Cardiac muscle cell (in vitro differentiated cells and primary cell): ENCODE measurements at places on chromosomes 3 and 15.

GRCh38 chr3:50260942-50261441 lies 8.0 kb upstream of the SEMA3B start:
- DNase-seq = no peak

DNA sequence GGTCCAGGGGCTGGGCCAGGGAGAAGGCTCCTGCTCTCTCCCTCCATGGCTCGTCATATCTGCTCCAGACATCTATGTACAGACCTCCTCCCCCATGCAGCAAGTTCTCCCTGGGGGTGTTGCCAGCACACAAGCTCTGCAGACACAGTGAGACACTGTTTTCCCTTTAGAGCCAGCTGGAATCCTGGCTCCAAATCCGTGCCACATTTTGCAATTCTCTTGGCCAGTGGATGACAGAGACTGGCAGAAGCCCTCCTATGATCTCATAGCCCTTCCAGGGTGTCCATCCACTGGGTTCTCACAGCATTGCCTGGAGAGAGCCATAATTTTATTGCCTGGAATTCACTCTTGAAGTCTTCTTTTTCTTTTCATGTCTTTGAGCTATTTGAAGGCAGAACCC lies 203.9 kb downstream of the TLE3 start:
- no peak for DNase-seq

GRCh38 chr3:13208706-13209633 lies 135.7 kb upstream of the IQSEC1 start:
- DNase-seq = no peak

DNA sequence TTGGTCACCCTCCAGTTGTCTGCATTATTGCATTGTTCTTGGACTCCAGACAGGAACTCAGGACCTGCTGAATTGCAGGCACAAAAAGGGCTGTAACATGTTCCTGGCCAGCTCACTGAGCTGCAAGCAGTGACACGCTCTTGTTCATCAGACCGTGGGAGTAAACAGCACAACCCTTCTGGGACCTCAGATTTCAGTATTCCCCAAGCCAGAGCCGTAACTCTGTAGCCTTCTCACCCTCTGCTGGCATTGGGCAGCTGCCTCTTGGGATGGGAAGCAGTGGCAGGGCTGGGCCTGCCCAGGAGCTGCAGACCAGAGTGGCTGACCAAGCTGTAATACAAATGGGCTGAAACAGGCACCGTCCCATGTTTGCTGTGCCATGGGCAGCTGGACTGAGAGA lies 607.1 kb upstream of the BCHE start:
- DNase-seq = no peak

DNA sequence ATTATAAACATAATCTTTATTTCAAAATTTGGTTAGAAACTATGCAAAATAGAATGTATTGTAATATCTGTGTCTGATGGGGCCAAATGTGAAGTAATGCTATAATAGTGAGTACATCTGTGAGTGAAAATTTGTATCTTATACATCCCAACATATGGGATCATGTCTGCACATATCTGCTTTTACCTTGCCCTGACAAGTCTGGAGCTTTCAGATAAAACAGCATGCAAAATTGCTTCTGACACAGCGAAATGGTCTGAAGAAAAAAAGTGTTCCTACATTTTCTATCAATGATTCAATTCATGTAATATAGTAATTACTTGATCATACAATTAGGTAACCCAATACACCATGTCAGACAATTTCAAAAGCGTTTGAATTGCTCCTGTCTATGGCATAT lies 58.1 kb upstream of the P3H2 start:
- DNase-seq = no peak

DNA sequence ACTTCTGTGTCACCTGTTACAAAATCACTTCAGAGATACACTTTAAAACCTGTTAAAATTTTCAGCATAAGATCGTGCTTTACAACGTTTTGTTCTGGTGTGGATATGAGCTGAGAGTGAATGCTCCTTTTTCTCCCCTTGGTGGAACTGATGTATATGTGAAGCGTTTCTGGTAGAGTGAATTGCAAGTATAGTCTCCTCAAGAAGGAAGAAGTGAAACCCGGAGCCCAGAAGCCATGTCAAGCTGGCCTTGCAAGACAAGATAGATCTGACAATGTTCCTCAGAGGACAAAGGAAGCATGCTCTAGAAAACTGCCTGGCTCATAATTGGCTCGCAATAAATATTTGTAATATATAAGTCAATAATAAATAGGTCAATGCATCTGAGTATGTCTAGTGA lies 23.6 kb downstream of the SERPINI2 start:
- no peak for DNase-seq

DNA sequence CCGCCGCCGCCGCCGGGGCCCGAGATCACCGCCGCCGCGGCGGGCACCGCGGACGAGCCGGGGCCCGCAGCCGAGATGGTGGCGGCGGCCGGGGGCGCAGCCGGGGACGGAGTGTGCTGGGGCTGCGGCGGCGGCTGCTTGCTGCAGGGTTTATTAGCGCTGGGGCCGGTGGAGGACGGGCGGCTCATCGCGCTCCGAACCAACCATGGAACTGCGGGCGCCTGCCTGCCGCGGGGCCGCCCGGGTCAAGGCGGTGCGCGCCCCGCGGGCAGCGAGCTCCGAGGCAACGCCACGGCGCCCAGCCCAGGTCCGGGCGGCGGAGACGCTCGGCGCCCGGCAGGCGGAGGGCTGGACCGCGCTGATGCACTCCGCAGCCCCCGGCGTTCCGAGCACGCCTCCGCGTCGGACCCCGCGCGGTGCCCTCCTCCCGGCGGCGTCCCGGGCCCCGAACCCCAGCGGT lies 277 bp downstream of the SIAH2 start:
- no peak for DNase-seq

DNA sequence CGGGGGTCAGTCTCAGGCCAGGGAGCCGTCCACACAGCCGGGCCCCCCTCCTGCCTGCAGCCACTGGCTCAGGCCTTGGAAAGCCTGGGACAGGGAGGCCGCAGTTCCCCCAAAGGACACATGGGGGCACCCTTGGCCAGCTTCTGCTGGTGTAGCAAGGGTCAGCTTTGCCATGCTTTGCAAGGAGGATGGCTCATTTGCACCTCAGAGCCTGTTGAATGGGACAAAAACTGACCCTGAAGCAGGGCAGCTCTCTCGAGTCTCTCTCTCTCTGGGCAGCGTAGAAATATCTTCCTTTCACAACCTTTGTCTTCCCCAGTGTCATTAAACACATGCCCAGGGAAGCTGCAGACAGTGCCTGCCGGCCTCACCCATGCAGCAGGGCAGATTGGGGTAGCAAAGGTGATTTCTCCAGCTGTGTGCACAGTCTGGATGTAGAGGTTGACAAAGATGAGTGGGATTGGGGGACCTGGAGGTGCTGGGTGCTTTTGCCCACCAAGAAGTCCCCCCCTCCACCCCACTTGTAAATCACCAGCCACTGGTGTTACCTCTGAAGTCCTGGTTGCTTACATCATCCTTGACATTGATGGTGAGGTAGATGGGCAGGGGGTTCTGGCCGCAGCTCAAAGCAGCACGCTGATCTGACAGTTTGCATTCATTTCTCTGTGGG lies 17.4 kb upstream of the EHD4 start:
- DNase-seq = peak; percentile 83

- DNase-seq = no peak
These were observed 19.1 kb upstream of the GLCE start for GRCh38 chr15:69141286-69141701.

GRCh38 chr15:34933432-34933975 lies 36.0 kb downstream of the AQR start:
- no peak for DNase-seq

GRCh38 chr3:17742880-17743657 lies 638 bp upstream of the TBC1D5 start:
- DNase-seq = no peak

- peak; percentile 32 for DNase-seq
These were observed 81.0 kb downstream of the CLDN11 start for GRCh38 chr3:170499562-170500156.

- no peak for DNase-seq
These were observed 146.3 kb upstream of the VEPH1 start for GRCh38 chr3:157649511-157649910.

GRCh38 chr3:195748661-195749060 lies 27.9 kb downstream of the MUC20 start:
- no peak for DNase-seq

DNA sequence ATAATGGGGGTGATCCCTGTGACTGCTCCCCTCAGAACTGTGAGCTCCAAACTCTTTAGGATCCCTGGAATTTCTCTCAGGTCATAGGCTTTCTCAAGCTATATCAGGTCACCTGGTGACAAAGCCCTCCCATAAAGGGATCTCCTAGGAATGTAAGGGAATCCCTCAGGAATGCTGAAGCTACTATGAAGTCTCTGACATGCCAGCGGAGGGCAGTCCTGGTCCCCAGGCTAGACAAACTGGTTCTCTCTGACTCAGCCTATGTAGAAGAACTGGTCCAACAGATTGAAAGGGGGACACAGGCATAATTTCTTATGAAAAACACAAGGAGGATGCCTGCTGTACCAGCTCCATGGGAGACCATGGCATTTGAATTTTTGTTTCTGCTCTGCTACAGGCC lies 6.7 kb downstream of the LPCAT4 start:
- DNase-seq = no peak

GRCh38 chr15:92907229-92907628 lies 7.1 kb downstream of the CHD2 start:
- DNase-seq = no peak

DNA sequence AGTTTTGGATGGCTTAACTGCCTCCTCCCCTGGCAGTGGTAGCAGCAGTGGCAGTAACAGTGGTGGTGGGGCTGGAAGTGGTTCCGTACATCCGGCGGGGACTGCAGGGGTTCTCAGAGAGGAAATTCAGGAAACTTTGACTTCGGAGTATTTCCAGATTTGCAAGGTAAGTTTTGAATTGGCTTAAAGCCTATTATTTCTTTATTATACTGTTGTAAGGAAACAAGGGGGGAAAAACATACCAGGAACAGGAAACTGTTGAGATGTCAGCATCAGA lies 1.5 kb downstream of the STXBP5L start:
- DNase-seq = peak; percentile 2

- peak; percentile 73 for DNase-seq
These were observed 52.8 kb downstream of the SEMA5B start for GRCh38 chr3:122974764-122975162.

GRCh38 chr3:125300416-125300815 lies 74.7 kb downstream of the ZNF148 start:
- DNase-seq = no peak

DNA sequence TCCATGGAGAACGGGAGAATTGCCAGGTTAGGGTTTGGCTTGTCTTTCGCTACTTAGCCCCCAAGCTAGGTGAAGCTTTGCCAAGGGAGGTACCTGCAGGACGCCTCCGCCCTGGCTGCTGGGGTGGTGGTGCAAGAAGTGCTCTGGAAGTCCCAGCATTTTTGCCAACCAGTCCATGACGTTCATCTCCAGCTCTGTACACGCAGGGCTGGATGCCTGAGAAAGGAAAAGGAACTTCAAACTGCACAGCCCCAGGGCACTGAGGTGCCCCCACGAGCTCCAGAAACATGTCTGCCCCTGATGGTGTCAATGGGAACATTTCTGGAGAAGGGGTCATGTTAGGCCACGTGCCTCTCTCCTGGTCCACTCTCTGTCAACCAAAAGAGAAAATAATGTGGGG lies 8.2 kb downstream of the HDC start:
- no peak for DNase-seq

GRCh38 chr3:56456117-56456516 lies 12.2 kb downstream of the ERC2 start:
- DNase-seq = no peak

- no peak for DNase-seq
These were observed 1.7 kb downstream of the B3GNT5 start for GRCh38 chr3:183254487-183255347.

DNA sequence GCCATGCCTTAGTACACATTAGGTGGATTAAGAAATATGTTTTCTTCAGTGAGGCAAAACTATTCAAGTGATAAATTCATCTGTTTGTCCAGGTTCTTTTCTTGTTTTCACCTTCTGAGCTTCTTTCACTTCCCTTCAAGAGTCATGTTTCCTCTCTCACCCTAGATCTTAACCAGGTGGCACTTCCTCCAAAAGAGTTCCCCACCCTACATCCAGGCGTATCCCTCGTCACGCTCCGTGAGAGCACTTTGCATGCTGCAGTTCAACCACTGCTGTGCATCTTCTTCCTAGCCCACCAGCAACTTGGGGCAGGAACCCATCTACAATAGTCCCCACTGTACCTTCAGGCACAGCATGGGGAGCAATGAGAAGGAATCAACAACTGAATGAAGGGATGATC lies 28.9 kb downstream of the OSBPL10 start:
- DNase-seq = no peak

GRCh38 chr3:52050571-52050970 lies 5.8 kb downstream of the DUSP7 start:
- no peak for DNase-seq

DNA sequence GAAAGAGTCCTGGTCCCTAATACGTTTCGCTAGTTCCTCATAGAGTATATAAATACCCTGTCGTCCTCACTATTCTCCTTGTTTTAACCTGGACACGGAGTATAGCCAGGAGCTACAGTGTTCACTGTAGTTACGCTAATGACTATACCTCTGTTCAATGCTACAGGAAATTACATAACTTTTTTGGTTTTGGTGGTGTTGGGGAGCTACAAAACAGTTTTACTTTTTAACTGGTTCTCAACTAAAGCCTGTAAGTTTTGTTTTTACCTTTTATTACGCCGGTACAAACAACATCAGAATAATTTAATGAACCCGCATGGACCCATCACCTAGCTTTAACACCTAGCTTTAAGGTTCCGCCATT lies 1.5 kb downstream of the LMLN start:
- no peak for DNase-seq

DNA sequence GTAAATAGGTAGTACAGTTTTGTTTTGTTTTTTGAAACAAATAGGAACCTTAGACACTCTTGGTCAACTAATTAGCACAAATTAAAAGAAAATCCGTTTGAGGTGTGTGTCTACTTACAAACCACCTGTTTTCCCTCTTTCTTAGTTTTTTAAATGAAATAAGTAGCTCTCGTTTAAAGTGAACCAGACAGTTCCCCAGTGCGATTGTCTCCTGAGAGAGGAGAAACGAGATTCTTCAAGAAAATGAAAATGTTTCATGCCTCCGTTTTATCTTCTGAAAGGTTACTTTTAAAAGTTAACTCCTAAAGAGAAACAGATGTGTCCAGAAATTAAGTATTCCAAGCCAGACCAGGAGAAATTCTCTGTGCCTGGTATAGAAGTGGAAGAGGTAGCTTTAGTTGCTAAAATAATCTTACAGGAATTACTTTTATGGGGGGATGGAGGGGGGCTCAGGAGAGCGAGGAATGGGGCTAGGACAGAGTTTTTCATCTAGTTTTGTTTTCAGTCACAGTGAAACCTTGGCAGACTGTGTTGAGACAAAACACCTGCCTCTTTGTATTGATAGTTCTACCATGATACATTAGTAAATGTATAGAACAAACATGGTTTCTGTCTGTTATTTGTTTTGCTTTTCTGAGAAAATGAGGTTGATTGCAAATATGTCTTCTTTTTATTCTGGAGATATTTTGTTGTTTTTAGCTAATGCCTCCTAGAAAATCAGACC lies 155.1 kb upstream of the CNTN4 start:
- no peak for DNase-seq
